ENCODE measurements at places on chromosomes 12 and 14.

DNA sequence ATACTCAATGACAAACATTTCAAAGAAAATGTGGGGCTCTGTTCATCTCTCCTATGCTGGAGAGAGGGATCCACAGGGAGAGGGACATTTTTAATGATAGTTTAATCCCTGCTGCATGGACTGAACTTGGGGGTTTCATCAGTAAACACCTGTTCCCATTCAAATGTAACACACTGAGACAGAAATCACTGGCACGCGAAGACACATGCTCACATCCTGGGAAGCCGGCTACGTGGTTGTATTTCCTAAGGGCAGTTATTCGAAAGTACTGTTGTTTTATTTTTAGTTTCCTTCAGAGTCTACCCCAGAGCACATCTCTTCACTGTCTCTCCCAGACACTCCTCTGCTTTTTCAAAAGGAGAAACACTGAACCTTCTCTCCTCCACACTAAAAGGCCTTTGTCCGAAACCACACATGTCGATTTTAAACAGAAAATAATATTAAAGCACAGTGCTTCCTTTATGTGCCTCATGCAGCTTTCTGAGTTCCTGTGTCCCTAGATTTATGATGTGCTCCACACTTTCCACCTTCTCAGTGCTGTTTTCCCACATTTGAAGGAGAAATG, 52.8 kb downstream of the PTHLH start:
- DNase-seq, result no peak

DNA sequence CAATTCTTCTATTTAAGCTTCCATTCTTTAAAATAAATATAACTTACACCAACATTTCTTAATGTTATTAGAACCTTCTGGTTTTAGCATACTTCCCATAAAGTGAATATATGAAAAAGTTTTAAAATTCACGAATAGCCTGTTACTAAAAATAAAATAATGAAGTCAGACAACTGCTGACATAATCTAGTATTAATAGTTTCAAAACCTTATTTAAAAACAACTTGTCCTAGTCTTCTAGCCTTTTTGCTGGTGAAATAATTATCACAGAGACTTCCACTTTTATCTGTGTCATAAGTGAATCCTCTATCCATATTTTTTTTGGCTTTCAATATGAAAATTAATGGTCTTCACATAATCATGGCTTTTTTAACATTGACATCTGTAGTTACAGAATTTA, 93.8 kb upstream of the MON2 start:
- no peak for DNase-seq

- no peak for DNase-seq
Measured at GRCh38 chr14:69948351-69948750, 69.1 kb downstream of the SMOC1 start.

GRCh38 chr12:15322164-15323061, at the start of gene PTPRO:
PTPRO (plus strand) TSS chr12:15322508.
- DNase-seq, result no peak

GRCh38 chr12:58761308-58761707, 159.0 kb downstream of the LRIG3 start:
- no peak for DNase-seq
